ENCODE measurements at places on chromosomes 3 and 15.

- DNase-seq, result no peak
These were observed 323.0 kb upstream of the SEMA6D start for GRCh38 chr15:47394286-47394809.

- no peak for DNase-seq
These were observed 63.9 kb upstream of the RGMA start for GRCh38 chr15:93152951-93153350.

GRCh38 chr15:32918547-32918946 is 200.7 kb downstream of the GREM1 start:
- no peak for DNase-seq

- DNase-seq, result no peak
These were observed 15.3 kb upstream of the TBC1D21 start for GRCh38 chr15:73858062-73858461.

GRCh38 chr15:31398677-31399301 is 72.2 kb downstream of the KLF13 start:
- no peak for DNase-seq

DNA sequence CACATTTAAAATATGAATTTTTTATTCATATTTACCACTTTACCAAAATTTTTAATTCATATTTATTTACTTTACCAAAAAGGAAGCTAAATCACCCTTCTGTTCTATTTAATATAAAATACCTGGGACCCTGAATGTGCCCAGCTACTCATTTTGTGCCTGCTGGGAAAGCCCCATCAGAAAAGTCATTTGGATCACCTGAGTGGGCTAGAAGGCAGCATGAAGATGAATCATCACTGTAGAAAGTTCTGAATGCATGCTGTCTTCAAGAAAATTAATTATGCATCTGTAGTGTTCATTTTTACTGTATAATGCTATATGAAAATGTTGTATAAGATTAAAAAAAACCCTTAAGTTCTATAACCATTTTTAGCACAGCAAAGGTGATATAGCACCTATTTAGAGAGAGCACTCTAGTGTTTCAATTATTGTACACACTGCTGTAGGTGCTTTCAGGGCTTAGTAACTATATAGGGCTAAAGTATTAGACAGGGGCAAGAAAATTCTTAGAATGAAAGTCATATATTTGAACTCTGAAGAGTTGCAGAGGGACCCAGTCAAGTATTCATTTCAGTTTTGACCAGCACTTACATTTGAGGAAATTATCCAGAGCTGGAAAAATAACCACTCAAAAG is 175.1 kb downstream of the NFKBIZ start:
- DNase-seq, result no peak

DNA sequence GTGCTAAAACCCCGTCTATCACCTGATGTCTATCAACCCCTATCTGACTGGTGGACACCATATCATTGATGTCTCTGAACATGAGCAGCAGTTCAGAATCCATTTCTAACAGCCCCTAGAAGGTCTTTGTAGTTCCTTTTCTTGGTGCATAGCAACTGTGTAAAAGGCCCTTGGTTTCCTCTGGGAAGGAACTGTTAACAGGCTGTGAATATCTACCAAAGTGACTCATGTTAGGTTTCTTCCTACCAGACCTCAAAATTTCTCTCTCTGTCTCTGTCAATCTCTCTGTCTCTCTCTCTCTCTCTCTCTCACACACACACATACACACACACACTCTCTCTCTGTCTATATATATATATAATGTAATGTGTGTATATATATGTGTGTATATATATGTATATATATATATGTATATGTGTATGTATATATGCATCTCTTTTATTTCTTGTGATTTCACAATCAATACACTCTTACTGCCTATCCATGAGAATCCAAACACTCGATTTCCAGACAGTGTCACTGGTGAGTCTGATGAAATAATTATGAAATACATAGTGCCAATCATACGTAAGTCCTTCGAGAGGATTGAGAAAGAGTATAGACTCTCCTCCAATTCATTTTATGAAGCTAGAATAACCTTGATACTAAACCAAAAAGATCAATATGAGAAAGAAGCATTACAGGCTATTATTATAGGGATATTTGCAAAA is 335.9 kb upstream of the SLCO3A1 start:
- no peak for DNase-seq

DNA sequence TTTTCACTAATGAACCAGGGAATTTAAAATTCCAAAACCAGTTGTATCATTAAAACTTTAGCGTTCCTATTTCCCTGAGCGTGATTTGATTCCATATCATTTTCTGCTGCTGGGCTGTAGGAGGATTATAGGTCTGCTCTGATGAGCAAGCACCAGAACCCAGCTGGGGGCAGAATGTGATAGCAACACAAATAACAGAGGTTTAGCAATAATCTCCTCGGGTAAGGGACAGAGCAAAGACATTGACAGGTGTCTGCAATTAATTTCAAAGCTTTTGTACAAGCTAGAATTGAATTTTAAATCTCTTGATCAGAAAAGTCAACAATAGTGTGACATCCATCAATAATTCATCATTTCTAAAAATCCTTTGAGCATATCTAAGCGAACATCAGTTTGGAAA is 163.4 kb upstream of the RAP2B start:
- DNase-seq, result peak; percentile 6

DNA sequence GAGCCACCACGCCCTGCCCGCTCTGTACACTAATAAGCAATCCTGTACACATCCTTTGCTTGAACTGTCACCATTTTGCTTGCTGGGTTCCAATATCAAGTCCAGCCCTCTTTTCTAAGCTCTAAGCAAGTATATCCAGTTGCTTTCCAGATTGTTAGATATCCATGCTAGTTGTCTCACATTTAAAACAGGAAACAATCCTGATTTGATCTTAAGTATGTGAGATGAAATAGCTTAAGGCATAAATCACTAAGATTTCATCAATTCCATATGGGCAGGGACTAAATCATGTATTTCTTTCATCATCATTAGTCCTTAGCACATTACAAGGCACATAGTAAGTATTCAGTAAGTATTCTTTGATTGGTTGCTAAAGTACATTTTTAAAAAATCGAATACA is 16.2 kb downstream of the ATP11B start:
- no peak for DNase-seq
